C1 segment of cervical spinal cord (tissue), 14 donors: ENCODE measurements at places on chromosomes 6 and 20.
A peak's percentile ranks its signal among the peaks of the same experiment; 100 is the strongest.

GRCh38 chr20:5001174-5002076, at the start of gene SLC23A2:
Gene SLC23A2 (minus strand): TSS chr20:5001510. CDS start chr20:4932562, 68,948 bp downstream.
- DNase-seq: no peak

- DNase-seq: no peak
These were observed 140.2 kb upstream of the CARMIL1 start for GRCh38 chr6:25138934-25139415.

- no peak for DNase-seq
These were observed 17.6 kb downstream of the ADGRF5 start for GRCh38 chr6:46904117-46904516.

DNA sequence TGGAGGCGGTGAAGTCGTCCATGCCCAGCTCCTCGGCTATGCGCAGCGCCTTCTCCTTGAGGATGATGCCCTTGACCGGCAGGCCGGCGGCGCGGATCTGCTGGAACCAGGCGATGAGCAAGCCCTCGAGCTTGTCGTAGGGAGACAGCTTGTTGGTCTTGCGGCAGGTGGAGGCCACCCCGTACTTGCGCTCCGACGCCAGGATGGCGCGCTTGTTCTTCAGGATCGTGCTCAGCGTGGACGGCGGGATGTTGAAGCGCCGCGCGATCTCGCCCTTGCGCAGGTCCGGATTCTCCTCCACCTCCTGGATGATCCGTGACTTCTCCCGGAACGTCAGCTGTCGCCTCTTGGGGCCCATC, 435 bp downstream of the CENPB start:
- DNase-seq: no peak

DNA sequence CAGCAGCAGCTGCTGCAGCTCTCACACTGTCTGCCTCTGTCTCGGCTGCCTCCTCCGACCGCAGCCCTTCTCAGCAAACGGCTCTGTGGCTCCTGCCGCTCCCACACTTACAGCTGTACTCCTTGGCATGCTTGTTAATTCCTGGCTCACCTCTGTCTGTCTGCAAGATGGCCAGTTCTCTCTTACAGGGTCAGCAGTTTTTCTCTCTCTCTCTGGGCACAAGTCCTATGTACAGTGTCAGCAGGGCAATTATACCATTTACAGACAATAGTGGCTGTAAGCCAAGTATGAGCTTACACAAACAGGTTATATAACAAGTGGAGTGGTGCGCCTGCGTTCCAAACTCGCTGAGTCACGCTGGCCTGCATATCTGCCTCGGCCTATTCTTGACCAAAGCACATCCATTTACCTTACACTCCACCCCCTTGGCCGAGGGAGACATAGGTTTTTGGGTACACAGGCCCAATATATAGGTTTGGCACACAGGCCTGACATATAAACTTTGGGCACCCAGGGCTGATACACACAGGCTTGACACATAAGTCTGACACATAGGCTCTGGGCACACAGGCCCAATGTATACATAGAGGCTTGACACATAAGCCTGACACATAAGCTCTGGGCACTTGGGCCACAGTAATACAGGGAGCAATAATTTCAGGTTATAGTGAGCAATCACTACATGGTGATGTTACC, 4.4 kb downstream of the ZKSCAN3 start:
- peak; percentile 10 for DNase-seq

GRCh38 chr6:4459032-4459431, 317.2 kb upstream of the CDYL start:
- no peak for DNase-seq

DNA sequence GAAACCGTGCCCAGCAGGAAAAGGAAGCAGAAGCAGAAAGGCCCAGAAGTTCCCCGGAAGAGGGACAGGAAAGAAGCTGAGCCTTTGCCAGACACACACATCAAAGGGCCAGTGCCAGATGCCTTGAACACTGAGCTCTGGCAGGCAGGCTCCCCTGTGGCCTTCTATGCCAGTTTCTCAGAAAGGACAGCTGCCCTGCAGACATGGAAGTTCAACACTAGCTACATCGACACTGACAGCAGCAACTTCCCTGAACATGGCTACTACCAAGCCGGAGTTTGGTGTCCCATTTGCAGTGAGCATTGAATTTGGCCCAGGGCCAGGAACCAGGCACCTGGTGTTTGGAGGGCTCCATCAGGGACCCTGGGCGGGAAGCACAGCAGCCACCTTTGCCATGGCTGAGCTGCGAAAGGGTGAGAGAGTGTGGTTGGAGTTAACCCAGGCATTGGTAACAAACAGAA, 8.0 kb upstream of the RAET1E start:
- no peak for DNase-seq

DNA sequence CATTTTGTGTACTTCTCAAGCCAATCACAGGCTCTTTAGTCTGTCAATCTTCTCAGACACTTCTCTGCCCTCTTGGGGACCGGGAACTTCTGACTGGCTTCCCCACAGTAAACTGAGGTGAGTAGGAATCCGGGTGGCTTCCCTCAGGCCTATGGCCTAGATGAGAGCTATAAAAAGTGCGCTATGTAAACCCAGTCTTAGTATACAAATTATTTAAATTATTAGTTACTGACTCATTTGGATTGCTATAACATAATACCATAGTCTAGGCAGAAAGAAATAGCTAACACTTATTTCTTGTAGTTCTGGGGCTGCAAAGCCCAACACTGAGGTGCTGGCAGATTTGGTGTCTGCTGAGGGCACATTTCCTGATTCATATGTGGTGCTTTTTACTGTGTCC, 109.2 kb upstream of the MCHR2 start:
- no peak for DNase-seq

GRCh38 chr6:115958958-115959357, 101.7 kb downstream of the FRK start:
- DNase-seq: no peak

- DNase-seq: no peak
These were observed 99.9 kb upstream of the RIN2 start for GRCh38 chr20:19658137-19658536.

DNA sequence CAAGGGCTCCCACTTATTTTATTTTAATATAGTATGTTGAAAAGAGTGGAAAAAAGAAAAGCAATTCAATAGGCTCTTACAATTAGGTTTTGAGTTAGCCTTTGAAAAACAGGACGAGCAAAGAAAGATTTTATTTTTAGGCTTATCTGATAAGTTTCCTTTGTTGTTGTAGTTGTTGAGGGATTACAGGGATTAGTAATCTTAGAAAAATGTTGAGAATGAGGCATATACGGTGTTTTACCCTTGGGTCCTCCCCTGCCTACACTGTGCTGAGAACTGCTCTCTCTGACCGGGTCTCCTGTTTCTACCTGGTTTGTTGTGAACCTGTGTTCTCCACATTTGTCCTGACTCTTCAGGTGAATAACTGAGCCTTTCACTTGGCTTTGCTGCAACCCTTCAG, 16.7 kb downstream of the TRAPPC3L start:
- no peak for DNase-seq

- DNase-seq: no peak
These were observed 37.1 kb upstream of the RPS6KA2 start for GRCh38 chr6:166664135-166664534.

DNA sequence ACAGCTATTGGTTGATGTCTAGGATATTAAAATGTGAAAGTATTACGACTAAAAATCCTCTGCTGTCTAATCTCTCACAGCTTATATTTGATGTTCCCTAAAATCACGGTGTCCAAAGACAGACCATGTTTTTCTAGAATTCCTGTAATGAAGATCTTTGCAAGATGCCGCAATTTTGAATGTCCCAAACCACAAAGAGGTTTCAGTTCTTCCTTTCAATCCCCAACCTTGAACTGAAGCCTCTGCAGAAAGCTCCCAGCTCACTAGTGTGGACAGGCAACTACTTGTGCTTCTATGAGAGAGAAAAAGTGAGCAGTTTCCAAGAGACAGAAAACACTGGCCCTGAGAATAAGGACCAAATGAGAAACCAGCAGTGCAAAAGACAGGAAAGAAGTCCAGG, 370.1 kb downstream of the FOXA2 start:
- no peak for DNase-seq

GRCh38 chr6:138593124-138593877, 94.0 kb upstream of the NHSL1 start:
- no peak for DNase-seq

- peak; percentile 93 for DNase-seq
These were observed at the start of gene MKKS for GRCh38 chr20:10433623-10434466. Gene MKKS (minus strand): TSS chr20:10434222. CDS start chr20:10413514, 20,708 bp downstream.

- no peak for DNase-seq
These were observed 763 bp downstream of the ZKSCAN8 start for GRCh38 chr6:28142446-28142845.

DNA sequence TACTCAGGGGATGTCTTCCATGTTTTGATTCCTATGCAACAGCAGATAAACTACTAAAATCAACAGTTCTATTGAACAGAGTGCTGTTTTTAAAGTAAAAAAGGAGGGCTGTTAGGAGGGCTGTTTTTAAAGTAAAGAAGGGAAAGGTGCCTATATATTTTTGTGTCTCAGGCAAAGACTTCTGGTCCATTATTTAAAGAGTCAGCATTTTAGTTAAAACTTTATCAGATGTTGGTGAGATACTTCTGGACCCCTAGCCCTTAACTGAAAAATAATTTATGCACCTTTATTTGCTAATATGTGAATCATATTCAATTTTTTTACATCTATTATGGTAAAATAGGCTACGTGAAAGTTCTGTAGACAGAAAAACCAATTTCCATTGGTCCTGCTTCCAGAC, 144.8 kb downstream of the MOXD1 start:
- DNase-seq: no peak

DNA sequence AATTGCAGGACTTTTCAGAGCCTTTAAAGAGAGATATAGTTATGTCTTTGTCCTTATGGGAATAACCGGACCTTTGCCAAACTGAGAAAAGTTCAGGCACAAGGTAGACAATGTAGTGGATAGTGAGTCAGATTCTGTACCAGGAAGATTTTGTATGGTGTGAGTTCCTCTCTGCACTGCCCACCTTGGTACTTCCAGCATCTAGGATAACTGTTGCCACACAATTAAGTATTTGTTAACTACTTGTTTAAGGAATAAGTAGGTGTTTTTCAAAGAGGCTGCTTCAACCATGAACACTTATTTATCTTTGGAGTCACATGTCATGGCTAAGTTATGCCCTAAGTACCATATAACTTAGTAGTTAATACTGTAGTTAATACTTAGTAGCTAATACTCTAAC, 131.8 kb upstream of the DOK5 start:
- DNase-seq: no peak

- no peak for DNase-seq
These were observed 120.9 kb downstream of the COL12A1 start for GRCh38 chr6:75084872-75085381.

DNA sequence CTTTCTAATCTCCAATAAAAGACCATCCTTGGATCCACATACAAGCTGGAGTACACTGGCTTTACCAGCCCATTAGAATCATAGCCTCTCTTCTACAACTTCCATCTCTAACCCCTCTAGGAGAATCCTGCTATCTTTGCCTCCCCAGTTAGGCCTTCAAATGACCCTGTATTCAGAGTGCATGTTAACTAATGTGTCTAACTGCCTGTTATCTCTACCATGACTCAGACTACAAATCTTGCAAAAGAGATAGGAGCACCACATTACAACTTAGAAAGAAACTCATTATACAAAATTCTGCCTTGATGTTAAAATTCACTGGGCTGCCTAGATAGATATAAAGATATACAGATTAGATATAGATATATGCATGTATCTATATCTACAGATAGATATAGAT, 28.2 kb downstream of the GPR63 start:
- no peak for DNase-seq

DNA sequence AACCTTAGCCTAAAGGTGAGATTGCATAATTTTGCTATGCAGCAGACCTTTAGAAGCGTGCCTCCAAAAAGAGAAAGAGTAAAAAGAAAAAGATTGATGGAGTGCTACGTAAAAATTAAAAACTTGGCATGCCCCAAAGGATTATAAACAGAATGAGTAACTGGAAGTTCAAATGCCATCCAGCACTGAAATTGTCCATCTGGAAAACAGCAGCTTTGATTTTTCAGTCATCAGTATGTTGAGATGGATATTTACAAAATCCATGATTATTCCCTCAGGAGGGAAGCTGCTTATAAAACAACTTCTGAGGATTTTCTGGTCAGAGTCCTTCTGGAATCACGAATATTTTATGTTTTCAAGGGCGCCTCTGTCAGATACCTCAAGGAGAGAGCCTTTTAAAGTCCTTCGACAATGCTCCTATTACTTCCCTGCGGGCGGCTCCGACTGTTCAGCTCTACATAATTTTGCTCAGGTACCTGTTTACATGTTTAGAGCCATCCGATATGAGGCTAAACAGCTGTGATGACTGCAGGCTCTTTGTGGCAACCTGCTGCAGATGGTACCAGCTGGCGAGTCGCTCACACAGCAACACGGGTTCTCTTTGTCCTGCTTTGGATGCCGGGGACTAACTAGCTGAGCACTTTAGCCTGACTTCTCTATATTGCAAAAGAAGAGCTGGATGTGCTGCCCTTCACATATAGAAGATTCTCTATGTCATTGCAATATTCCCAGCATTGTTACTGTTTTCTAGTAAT, 83.3 kb downstream of the RCAN2 start:
- DNase-seq: no peak

GRCh38 chr20:11401988-11402387, 515.7 kb upstream of the BTBD3 start:
- no peak for DNase-seq

GRCh38 chr6:118297821-118298220, 250.3 kb upstream of the PLN start:
- DNase-seq: no peak

DNA sequence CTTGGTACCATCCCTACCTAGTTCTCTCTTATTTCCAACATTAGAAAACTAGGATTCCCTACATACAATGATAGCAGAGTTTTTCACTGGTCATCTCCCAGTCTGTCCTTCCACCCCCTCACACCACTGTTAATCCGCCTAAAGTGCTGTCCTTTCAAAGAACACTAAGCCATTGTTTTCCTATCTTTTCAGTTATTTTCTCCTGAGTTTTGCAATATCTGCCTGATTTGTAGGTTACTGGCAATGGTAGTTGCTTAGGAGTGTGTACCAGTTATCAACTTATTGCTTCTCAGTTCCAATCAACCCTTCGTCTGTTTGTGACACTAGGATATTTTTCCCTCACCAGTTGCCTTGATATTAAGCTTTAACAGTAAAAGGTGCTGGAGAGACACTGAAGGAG, 135.0 kb downstream of the EPM2A start:
- DNase-seq: no peak

- DNase-seq: no peak
These were observed 9.2 kb upstream of the IL22RA2 start for GRCh38 chr6:137182654-137183073.

GRCh38 chr6:129491436-129491835, 218.5 kb downstream of the ARHGAP18 start:
- no peak for DNase-seq
